ENCODE measurements at places on chromosomes 7 and 10.

DNA sequence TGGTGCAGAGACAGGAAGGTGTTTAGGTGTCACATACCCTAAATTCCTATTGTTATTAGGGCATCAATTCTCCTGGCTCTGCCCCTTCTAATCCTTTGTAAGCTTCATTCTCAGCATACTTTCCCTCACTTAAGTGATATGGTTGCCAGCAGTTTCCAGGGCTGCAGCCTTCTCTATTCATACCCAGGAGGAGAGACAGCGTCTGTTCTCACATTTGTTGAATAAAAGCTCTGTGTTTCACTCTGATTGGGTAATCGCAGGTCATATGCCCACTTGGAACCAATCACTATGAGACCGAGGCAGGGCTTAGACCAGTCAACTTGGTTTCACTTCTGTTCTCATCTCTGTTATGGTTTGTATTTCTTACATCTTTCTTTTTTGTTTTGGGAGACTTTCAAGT lies 109.6 kb upstream of the MTPN start:
- peak; percentile 59 for DNase-seq

GRCh38 chr10:88401671-88402347 lies 181.3 kb downstream of the RNLS start:
- peak; percentile 31 for DNase-seq

DNA sequence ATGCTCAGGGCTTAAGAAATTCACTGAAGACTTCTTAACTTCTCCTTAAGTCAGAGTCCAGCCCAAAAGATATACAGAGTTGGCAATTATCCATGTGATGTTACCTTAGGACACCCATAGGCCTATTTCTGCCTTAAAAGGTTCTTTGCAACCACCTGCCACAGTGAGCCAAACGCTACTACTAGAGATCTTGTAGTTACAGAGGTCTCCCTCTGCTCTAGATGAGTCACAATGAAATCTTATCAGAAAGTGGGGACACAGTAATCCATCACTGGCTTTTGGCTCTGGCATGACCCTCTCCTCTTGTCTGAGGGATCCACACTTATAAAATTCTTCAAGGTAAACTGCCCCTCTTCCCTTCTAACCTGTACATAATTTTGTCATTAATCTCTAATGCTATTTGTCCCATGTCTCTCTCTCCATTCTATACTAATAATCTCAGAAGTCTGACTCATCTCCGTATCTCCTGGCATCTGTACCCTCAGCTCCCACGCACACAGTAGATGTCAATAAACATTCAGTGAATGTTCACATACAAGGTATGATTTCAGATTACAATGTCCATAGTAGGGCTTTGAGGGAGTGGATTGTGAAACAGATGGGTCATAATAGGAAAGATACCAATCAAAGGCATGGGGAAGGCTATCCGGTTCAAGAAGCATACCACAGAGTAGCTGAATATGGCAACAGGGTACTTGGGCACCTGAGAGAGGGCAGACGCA lies 112.1 kb downstream of the SGMS1 start:
- DNase-seq: no peak

- no peak for DNase-seq
These were observed 1584.4 kb upstream of the LRRTM3 start for GRCh38 chr10:65341323-65341925.

GRCh38 chr10:78777466-78777865 lies 291.3 kb upstream of the ZMIZ1 start:
- no peak for DNase-seq

DNA sequence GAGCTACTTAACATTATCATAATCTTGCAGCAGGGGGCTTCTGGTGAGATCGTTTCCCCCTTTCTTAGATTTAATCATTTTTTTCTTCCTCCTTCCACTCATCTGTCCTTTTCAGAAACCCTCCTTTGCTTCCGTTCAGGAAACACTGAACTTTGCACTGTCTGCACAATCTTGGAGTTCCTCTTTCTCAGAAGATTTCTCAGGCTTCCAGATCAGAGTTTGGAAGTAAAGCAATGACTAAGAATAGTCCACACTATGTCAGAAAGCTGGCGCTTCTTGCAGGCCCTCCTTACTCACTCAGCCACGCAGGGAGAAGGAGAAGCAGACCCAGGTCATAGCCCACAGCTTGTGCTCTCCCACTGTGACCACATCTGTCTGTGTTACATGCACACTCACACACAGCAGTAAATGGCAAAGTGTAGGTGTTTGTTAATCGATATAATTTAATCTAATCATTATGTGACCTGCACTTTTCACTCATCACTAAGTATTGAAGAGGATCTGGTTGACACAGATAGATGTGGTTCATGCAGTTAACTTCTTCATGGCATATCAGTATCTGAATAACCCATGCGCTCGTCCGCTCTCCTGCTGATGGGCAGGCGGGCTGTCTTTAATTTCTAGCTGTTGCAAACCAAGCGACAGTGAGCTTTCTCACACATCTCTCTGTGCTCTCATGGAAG lies 30.2 kb downstream of the ALOX5 start:
- no peak for DNase-seq

DNA sequence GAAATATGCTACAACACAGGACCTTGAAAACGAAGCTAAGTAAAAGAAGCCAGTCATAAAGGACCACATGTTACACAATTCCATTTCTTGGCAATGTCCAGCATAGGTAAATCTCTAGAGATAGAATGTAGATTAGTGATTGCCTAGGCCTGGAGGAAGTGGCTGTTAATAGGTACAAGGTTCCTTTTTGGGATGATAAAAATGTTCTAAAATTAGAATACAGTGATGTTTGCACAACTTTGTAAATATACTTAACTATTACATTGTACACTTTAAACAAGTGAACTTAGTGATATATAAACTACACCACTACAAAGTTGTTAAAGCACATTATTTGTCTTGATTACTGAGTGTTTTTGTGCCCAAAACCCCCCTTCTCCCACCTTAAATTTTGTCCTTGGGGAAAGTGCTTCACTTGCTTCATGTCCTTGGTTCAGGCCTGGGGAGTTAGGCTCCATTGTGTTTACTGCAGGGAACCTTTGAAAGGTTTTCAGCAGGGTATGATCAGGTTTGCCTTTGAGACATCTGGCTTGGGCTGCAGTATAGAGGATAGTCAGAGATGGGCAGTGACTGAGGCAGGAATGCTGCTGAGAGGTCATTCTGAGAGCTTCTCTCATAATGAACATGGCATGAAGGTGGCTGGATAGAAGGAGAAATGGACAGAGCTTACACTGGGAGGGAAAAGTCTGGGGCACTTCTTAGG lies 1052.6 kb downstream of the REEP3 start:
- DNase-seq: no peak

- DNase-seq: peak; percentile 66
These were observed 114.1 kb upstream of the WNT16 start for GRCh38 chr7:121214657-121215056.

GRCh38 chr7:7786595-7786994 lies 68.2 kb upstream of the RPA3 start:
- DNase-seq: peak; percentile 45

DNA sequence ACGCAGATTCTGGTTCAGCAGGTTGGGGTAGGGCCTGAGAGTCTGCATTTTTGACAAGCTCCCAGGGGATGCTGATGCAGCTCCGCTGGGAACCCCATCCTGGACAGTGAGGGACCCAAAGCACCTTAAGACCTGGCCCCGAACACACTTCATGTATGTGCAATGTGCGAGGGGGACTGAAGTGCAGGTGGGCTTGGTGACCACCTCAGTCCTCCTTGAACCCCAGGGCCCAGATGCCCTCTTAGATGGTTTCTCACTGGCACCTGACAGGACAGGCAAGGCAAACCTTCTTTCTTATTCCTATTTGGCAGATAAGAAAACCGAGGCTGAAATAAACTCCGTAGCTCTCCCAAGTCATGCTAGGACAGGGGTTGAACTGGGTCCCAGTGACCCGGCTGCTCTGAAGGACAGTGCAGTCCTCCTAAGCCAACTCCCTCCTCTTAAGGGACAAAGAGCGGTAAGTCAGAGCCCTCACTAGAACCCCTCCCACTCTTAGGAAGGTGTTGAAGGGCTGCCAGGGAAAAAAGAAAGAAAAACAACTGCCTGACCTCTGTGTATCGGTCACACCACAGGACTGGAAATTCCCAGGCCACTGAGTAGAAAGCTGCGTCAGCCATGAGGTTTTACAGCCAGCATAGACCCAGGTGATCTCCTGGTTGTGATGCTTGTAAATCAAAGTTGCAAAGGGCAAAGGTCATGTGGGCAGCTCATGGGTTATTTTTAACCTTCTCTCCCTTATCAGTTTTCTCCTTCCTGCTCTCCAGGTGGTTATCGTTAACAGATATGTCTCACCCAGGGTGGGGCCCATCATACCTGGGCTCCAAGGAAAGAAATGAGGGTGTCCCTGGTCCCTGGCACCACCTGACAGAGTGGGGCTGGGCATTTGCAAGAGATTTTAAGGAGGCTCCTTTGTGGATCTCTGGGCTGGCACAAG lies 90.9 kb upstream of the SMNDC1 start:
- DNase-seq: no peak

DNA sequence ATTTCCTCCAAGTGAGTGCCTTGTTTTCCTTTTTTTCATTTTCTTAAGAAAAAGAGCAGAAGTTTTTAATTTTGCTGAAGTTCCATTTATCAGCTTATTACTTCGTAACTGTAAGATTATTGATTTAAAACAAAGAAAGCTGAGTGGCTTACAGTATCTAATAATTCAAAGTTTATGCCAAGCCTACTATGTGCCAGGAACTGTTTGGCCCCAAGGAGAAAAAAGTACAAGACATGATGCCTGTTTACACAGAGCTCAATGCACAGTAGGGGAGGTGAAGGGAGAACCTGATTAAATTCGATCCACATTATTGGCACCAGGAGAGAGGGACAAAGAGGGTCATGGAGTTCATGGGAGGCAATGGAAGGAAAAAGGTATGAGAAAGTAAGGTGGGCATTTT lies 419.3 kb upstream of the ZMIZ1 start:
- DNase-seq: no peak

DNA sequence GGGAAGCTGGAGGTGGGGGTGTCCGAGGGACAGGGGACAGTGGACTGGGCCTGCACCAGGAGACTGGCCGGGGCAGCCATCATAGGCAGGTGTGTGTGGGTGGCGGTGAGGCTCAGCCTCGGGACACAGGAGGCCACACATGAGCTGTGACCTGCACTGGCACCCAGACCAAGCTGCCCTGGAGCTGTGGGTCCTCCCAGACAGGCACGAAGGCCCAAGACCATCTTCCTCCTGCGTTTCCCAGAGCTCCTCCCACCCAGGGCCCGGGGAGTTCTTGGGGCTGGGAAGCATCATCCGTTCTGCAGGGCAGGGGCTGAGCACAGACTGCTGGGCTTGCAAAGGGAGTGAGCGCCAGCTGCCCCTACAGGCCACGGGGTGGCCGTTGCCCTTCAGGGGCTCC lies 87.4 kb downstream of the PDGFA start:
- no peak for DNase-seq

- DNase-seq: no peak
These were observed 920.1 kb upstream of the AUTS2 start for GRCh38 chr7:68678196-68678595.

DNA sequence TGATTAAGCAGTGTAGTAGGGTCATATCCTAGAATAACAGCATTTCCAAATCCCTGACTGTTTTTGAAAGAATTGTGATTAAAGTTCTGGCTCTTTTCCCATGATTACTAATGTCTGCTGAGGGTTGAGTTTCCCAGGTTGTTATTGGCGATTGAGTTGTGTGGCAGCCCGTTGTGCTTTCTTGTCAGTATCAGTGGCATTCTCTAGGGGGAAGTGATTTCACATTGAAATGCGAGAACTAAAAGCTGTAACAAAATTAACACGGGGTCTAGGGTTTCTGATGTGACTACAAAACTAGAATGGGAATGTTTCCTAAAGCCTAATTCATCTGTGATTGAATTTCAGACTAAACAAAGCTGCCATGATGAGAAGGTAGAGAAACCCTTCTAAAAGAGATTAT lies 349.4 kb downstream of the EXOC4 start:
- peak; percentile 55 for DNase-seq

DNA sequence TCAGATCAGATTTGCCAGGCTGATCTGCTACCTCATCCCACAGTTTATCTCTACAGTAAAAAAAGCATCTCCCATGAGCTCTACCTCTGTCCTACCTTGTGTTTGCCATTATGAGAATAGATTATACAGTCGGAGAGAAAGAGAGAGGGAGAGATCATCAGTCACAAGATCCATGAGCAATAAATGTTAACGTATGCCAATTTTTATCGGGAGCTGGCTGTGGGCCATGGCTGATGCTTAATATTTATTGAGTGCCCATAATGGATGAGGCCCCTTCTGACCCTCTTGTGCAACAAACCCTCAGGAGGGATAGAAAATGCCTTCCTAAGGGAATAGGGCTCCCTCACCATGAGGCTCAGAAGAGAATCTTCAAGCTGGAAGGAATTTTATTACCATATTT lies 52.8 kb downstream of the C10orf90 start:
- no peak for DNase-seq

DNA sequence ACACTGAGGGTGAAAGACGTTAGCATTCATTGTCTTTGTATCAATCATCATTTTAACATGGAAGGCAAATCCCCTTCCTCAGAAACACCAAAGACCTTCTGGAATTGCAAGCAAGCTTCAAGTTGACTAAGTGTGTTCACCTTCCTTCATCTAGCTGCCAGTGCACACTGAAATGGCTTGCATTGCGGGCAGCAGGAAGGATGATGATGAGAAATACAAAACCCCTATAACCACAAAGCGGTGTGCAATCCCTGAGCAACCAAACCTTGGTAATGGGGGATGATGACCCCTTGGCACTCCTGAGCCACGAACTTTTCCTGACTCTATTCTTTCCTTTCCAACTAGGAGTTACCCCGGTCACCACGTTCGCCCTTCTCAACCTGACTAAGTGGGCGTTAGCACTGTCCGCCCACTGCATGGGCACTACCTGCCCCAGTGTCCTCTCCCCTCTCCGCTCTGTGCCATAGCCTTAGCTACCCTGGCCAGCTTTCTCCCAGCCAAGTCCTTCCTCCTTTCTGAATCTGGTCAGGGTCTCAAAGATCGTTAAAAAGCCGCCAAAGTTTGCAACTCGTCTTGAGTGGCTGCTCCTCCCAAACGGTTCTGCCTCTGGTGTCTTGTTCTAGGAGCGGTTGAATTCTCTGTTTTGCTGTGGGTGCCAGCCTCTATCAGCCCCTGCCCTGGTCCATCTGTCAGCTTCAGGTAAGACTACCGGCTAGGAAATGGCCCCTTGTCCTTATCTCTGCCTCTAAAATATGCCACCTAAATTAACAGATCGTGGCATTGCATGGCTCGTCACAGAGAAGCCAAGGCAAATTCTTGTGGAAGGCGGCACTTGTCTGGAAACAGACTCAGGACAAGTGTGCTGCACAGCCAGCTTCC lies 586 bp upstream of the AOC1 start:
- DNase-seq: no peak

- DNase-seq: no peak
These were observed 103.9 kb downstream of the CUBN start for GRCh38 chr10:17025444-17026295.

DNA sequence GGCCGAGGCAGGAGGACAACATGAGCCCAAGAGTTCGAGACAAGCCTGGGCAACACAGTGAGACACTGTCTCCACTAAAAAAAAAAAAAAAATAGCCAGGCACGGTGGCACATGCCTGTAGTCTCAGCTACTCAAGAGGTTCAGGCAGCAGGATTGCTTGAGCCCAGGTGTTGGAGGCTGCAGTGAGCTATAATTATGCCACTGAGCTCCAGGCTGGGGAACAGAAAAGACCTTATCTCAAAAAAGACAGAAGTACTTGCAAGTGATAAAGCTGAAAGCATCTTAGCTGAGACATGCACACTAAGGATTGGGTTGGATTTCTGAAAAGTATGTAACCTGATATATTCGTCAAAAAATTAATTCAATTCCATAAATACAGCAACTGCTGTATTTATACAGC lies 68.4 kb downstream of the PPP1R3C start:
- no peak for DNase-seq

GRCh38 chr10:133459454-133460207 lies 5.9 kb downstream of the SCART1 start:
- DNase-seq: no peak
